GM12878 (cell line): ENCODE measurements at places on chromosomes 7 and 10. TPM values are rescaled to one million over a fixed set of nuclear protein-coding genes. Genes with fewer than 3 reads are reported as not detected.

- no peak overlapping the region for H3K27ac ChIP-seq
- H3K4me3 ChIP-seq = no peak overlapping the region
- H3K4me1 ChIP-seq = no peaks in the 10 kb centered on the region
- H3K36me3 ChIP-seq = no peaks in the 10 kb centered on the region
Observed at GRCh38 chr10:74718208-74718607, 108.2 kb upstream of the KAT6B start.

GRCh38 chr7:83085299-83085698, 77.4 kb downstream of the PCLO start:
- no peaks in the 10 kb centered on the region for H3K4me1 ChIP-seq
- H3K27me3 ChIP-seq = no peaks in the 10 kb centered on the region
- H3K27ac ChIP-seq = no peak overlapping the region
- no peak overlapping the region for H3K4me3 ChIP-seq
- no peaks in the 10 kb centered on the region for H3K36me3 ChIP-seq
- no peak for DNase-seq

GRCh38 chr10:126558881-126559280, 111.6 kb downstream of the C10orf90 start:
- H3K27ac ChIP-seq = no peak overlapping the region
- no peaks in the 10 kb centered on the region for H3K36me3 ChIP-seq
- no peaks in the 10 kb centered on the region for H3K27me3 ChIP-seq
- no peaks in the 10 kb centered on the region for H3K4me1 ChIP-seq
- no peak overlapping the region for H3K4me3 ChIP-seq

DNA sequence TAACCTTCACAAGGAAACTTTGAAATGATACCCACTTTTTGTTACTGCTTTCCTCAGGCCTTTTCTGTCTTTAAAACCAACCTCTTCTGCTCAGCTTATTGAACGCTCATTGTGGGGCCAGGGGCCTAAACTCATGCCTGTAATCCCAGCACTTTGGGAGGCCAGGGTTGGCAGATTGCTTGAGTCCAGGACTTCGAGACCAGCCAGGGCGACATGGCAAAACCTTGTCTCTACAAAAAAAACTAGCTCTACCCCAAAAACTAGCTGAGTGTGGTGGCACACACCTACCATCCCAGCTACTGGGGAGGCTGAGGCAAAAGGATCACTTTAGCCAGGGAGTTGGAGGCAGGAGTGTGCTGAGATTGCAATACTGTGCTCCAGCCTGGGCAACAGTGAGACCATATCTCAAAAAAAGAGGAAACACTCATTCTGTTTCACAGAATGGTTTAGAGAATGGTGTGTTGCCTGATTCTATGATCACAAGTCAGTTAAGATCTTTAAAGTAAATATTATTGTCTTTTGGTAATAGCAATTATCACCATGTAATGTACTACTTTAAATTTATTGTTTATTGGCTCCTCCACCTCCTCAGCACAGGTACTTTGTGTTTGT, 51.1 kb downstream of the KCTD7 start:
- no peaks in the 10 kb centered on the region for H3K27me3 ChIP-seq
- no peak for DNase-seq
- H3K4me3 ChIP-seq = no peak overlapping the region
- H3K27ac ChIP-seq = no peak overlapping the region

The CNPY1 gene
- total RNA-seq = not detected in 2 replicates
